NCI-H2081 (cell line): ENCODE measurements at places on chromosomes 16 and 17.

GRCh38 chr17:17179371-17179827 lies 26.7 kb downstream of the PLD6 start:
- DNase-seq: no peak

DNA sequence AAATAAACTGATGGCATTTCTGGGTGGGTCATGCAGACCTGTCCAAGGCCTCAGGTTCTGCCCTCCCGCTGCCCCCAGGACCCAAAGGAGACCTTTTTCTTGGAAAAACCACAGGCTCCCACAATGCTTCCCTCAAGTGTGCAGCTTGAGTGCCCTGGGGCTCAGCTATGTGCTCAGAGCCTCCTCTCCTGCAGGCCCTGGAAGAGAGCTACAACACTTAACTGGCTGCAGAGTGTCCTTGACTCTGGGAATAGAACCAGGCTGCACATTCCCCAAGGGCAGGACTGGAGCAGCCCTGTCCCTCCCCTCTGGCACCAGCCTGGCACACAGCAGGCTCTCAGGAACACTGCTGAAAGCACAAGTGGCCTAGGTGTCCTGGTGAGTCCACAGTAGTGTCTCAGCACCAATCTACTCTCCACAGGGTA lies 4.8 kb upstream of the SREBF1 start:
- no peak for DNase-seq

DNA sequence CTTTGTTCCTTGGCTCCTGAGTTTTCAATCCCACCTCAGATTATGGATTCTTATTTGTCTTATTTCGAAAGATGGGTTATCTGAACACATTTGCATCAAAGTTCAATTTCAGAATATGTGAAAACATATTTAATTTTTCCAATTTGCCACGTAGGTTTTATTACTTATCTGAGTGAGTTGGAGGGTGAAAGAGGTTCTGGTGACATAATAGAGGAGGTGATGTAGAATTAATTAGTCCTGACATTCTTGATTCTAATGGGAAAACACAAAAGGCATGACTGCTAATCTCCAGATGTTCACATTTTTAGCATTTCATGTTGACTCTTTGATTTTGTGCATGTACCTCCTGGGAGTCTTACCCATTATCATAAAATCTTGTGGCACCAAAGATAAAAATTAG lies 9.1 kb downstream of the TOM1L1 start:
- no peak for DNase-seq

DNA sequence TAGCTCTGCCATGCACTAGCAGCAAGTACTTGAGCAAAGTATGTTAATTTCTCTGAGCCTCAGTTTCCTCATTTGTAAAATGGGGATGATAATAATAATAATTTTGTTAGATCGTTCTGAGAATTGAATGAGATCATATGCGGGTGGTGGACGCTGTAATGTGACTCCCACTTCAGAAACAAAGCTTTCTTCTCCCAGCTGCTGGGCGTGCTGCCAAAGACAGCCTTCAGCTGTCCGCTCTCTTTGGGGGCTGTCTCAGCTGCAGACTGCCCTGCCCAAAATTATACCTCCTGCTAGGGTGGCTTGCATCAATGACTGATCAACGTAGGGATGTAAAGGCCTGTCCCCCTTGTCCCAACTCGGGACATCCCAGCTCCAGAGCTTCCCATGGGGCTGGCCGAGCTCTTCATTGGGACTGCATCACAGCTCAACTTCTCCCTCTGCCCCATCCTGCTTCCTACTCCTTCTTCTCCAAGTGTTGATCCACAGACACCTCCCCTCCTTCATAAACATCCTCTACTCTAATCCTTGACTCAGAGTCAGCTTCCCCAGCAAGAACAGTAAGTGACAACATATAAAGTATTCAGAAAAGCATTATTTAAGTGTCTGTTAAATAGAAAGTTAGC lies 30.7 kb upstream of the CDH5 start:
- peak; percentile 68 for DNase-seq

- DNase-seq: no peak
Measured at GRCh38 chr16:67552476-67552875, 9.8 kb upstream of the CTCF start.
